Tibial nerve (tissue), 4 donors: ENCODE measurements at places on chromosomes 16 and 17. TPM values are rescaled to one million over a fixed set of nuclear protein-coding genes. Genes with fewer than 3 reads are reported as not detected.

- no peak for DNase-seq
- no peaks in the 10 kb centered on the region for H3K27me3 ChIP-seq
- no peak overlapping the region for H3K4me3 ChIP-seq
These were observed 20.5 kb downstream of the ST3GAL2 start for GRCh38 chr16:70418274-70418992.

DNA sequence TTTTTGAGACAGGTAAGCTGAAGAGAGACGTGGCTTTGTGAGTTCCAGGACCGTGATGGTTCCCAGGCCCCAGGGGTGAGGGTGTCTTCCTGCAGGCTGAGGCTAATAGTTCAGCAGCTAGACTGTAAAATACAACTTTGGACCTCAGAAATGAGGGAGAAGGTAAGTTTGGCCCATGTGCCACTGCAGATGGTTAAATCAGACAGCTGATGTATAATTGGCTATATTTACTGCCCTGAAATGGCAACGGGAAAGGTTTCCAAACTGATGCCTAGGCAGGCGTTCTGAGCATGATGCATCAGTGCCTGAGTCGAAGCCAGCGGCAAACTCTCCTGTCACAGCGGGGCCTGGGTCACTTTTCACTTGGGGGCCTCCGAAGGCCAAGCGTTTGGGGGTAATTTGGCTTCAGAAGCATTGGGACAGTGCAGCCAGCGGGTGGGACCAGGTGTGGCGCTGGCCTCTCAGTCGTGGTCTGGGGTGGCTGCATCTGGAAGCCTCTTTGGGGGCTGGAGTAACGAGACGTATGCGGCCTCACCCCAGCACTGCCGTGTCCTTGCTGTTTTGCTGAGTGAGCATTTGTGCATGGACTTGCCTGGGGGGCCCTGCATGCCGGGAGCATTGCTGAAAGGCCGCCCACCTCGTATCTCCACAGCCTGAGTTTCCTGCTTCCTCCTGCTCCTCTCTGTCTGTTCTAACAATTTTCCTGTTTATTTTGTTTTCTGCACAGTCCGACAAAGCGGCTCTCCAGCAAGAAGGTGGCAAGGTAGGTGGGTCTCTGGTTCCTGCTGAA lies 31.2 kb upstream of the CAPN15 start:
- no peak overlapping the region for H3K4me3 ChIP-seq
- H3K27ac ChIP-seq, result no peak overlapping the region
- H3K36me3 ChIP-seq, result no peaks in the 10 kb centered on the region
- DNase-seq, result no peak
- H3K27me3 ChIP-seq, result no peaks in the 10 kb centered on the region

Gene CDH3
- 1.3 TPM for total RNA-seq

- peaks cover 28% of the 10 kb centered on the region for H3K4me1 ChIP-seq
- no peaks in the 10 kb centered on the region for H3K27me3 ChIP-seq
- peak overlapping the region; percentile 63 for H3K4me3 ChIP-seq
- H3K36me3 ChIP-seq, result no peaks in the 10 kb centered on the region
These were observed 634 bp downstream of the KANSL1 start for GRCh38 chr17:46192439-46193150.

- H3K27ac ChIP-seq, result no peak overlapping the region
- no peak for DNase-seq
- no peak overlapping the region for H3K4me3 ChIP-seq
- no peaks in the 10 kb centered on the region for H3K27me3 ChIP-seq
- H3K4me1 ChIP-seq, result no peaks in the 10 kb centered on the region
These were observed 487.2 kb downstream of the XYLT1 start for GRCh38 chr16:16983582-16983981.

Gene LUC7L
- total RNA-seq, result 109 TPM

Gene CDR2L
- 13.7 TPM for total RNA-seq

DNA sequence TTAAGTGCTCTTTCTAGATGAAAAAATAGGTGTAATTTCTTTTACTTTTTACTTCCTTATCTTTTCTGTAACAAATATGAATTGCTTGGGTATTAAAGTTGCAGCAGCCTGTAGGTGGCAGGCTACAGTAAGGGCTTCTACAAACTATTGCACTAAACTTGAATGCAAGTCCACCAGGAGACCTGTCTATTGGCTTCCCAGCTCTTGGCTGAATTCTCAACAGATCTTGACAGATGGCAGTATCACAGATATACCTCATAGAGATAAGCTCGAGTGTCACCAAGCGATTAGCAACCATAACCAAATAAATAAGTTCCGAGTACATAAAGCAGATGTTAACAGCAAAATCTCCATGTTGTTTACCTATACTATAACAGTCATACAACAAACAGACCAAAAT lies 5.9 kb downstream of the BBS2 start:
- peaks cover 14% of the 10 kb centered on the region for H3K4me1 ChIP-seq
- no peak for DNase-seq
- peaks cover 3% of the 10 kb centered on the region for H3K36me3 ChIP-seq
- peak overlapping the region; percentile 98 for H3K27ac ChIP-seq
- H3K4me3 ChIP-seq, result no peak overlapping the region
- H3K27me3 ChIP-seq, result no peaks in the 10 kb centered on the region

GRCh38 chr16:87409153-87409552 lies 17.0 kb downstream of the MAP1LC3B start:
- H3K4me3 ChIP-seq, result no peak overlapping the region

Gene XAF1
- 41.0 TPM for total RNA-seq

Gene ETV4
- 1.5 TPM for total RNA-seq

Gene GNAO1
- 7.0 TPM for total RNA-seq

- no peak overlapping the region for H3K4me3 ChIP-seq
- peaks cover 16% of the 10 kb centered on the region for H3K4me1 ChIP-seq
- no peaks in the 10 kb centered on the region for H3K36me3 ChIP-seq
- no peak for DNase-seq
- H3K27me3 ChIP-seq, result no peaks in the 10 kb centered on the region
- H3K27ac ChIP-seq, result no peak overlapping the region
These were observed 59.4 kb downstream of the NUP93 start for GRCh38 chr16:56789360-56789759.

Gene KRTAP3-1
- total RNA-seq, result not detected

- no peak for DNase-seq
- no peaks in the 10 kb centered on the region for H3K36me3 ChIP-seq
- no peak overlapping the region for H3K27ac ChIP-seq
- no peak overlapping the region for H3K4me3 ChIP-seq
These were observed 90.0 kb upstream of the TBX2 start for GRCh38 chr17:61309362-61310256.

DNA sequence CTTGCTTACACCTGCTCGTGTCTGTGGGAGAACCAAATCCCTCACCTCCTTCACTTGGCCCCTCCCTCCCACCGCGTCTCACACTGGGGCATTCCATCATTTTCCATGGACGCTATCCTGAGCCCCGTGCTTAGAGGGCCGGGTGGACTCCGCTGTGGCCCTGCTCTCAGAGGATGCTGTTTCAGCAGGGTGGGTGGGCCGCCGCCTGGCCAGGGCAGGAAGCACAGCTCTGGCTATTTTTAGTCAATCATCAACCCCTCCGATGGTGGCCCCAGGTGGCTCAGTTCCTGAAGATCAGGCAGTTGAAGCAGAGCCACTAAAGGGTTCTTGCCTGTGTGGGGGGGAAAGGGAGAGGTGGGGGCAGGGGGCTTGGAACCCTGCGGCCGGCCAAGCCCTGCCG lies 230.3 kb downstream of the ENGASE start:
- DNase-seq, result no peak
- peaks cover 22% of the 10 kb centered on the region for H3K4me1 ChIP-seq
- H3K27me3 ChIP-seq, result peaks cover 37% of the 10 kb centered on the region
- H3K27ac ChIP-seq, result no peak overlapping the region

Gene GPR179
- total RNA-seq, result 0.78 TPM

GRCh38 chr17:50542795-50543774 lies 3.9 kb upstream of the SPATA20 start:
- H3K4me3 ChIP-seq, result peak overlapping the region; percentile 76
- H3K36me3 ChIP-seq, result no peaks in the 10 kb centered on the region
- no peaks in the 10 kb centered on the region for H3K27me3 ChIP-seq
- H3K4me1 ChIP-seq, result peaks cover 26% of the 10 kb centered on the region
- peak overlapping the region; percentile 80 for H3K27ac ChIP-seq
- DNase-seq, result no peak

DNA sequence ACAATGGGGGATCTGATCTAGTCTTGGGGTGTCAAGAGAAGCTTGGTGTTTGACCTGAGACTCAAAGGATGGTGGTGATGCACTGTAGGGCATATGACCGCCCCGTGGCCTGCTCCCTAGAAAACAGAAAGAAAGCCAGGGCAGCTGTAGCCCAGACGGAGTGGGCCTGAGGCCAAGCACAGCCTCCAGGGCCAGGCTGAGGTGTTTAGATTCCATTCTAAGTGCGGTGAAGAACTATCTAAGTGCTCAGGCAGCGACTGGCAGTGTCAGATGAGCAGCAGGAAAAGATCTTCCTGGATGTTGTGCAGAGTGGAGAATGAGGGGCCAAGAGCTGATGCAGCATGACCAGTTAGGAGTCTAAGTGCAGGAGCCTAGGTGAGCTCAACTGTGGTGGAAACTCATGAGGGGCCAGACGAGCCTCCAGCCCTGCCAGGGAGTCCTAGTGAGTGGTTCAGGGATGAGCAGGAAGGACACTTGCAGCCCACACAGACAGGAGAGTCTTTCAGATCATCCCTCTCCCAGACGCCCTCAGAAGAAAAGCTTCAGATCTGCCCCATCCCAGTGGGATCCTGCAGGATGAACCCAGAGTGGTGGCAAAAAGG lies 314.2 kb upstream of the CCL2 start:
- H3K4me1 ChIP-seq, result no peaks in the 10 kb centered on the region
- no peak for DNase-seq
- H3K27ac ChIP-seq, result no peak overlapping the region
- H3K4me3 ChIP-seq, result no peak overlapping the region
- H3K36me3 ChIP-seq, result no peaks in the 10 kb centered on the region

- H3K36me3 ChIP-seq, result no peaks in the 10 kb centered on the region
- H3K27ac ChIP-seq, result no peak overlapping the region
- no peaks in the 10 kb centered on the region for H3K4me1 ChIP-seq
- no peaks in the 10 kb centered on the region for H3K27me3 ChIP-seq
These were observed 25.0 kb downstream of the FAM20A start for GRCh38 chr17:68576137-68576536.

DNA sequence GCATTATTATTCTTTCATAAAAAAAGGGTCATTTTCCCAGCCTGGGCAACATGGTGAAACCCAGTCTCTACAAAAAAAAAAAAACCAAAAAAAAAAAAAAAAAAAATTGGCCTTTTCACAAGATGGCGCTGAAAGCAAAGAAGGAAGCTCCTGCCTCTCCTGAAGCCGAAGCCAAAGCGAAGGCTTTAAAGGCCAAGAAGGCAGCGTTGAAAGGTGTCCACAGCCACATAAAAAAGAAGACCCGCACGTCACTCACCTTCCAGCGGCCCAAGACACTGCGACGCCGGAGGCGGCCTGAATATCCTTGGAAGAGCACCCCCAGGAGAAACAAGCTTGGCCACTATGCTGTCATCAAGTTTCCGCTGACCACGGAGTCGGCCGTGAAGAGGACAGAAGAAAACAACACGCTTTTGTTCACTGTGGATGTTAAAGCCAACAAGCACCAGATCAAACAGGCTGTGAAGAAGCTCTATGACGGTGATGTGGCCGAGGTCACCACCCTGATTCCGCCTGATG lies 4.9 kb upstream of the PGAP6 start:
- no peaks in the 10 kb centered on the region for H3K27me3 ChIP-seq
- H3K4me1 ChIP-seq, result peaks cover 20% of the 10 kb centered on the region
- H3K4me3 ChIP-seq, result no peak overlapping the region
- no peak for DNase-seq
- H3K27ac ChIP-seq, result no peak overlapping the region

Gene KIF2B
- total RNA-seq, result not detected

- no peak overlapping the region for H3K27ac ChIP-seq
- no peaks in the 10 kb centered on the region for H3K36me3 ChIP-seq
- no peak for DNase-seq
- H3K4me3 ChIP-seq, result no peak overlapping the region
- H3K27me3 ChIP-seq, result no peaks in the 10 kb centered on the region
- no peaks in the 10 kb centered on the region for H3K4me1 ChIP-seq
These were observed 30.3 kb upstream of the TOX3 start for GRCh38 chr16:52577130-52577706.

DNA sequence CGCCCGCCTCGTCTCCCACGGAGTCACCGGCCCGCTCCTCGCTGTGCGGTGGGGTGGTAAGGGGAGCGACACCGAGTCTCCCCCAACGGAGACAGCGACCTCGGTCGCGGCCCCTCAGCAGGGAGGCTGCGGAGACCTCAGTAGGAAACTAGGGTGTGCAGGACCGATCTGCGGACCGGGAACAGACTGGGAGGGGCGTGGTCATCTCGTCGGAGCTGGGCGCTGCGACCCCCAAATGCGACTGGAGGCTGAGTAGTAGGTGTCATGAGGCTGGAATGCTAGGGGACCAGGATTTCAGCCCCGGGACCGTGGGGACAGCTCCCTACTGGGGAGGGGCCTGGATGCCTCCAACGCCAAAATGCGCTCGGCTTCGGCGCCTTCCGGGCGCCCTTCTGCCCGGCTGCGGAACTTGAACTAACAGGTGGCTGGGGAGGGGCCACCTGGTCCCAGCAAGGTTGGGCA lies 1.3 kb downstream of the CACNG4 start:
- peaks cover 87% of the 10 kb centered on the region for H3K27me3 ChIP-seq
- H3K4me1 ChIP-seq, result peaks cover 28% of the 10 kb centered on the region
- no peak for DNase-seq
- no peak overlapping the region for H3K27ac ChIP-seq

- H3K27ac ChIP-seq, result no peak overlapping the region
- no peak overlapping the region for H3K4me3 ChIP-seq
- peaks cover 13% of the 10 kb centered on the region for H3K4me1 ChIP-seq
- DNase-seq, result no peak
These were observed 181.2 kb downstream of the NTN1 start for GRCh38 chr17:9202532-9202931.

Gene HAS3
- 3.3 TPM for total RNA-seq

- DNase-seq, result no peak
- no peak overlapping the region for H3K4me3 ChIP-seq
- H3K27ac ChIP-seq, result peak overlapping the region; percentile 58
- no peaks in the 10 kb centered on the region for H3K27me3 ChIP-seq
- peaks cover 29% of the 10 kb centered on the region for H3K4me1 ChIP-seq
These were observed 7.9 kb downstream of the PLLP start for GRCh38 chr16:57276596-57276995.

Gene RANBP10
- 19.5 TPM for total RNA-seq

DNA sequence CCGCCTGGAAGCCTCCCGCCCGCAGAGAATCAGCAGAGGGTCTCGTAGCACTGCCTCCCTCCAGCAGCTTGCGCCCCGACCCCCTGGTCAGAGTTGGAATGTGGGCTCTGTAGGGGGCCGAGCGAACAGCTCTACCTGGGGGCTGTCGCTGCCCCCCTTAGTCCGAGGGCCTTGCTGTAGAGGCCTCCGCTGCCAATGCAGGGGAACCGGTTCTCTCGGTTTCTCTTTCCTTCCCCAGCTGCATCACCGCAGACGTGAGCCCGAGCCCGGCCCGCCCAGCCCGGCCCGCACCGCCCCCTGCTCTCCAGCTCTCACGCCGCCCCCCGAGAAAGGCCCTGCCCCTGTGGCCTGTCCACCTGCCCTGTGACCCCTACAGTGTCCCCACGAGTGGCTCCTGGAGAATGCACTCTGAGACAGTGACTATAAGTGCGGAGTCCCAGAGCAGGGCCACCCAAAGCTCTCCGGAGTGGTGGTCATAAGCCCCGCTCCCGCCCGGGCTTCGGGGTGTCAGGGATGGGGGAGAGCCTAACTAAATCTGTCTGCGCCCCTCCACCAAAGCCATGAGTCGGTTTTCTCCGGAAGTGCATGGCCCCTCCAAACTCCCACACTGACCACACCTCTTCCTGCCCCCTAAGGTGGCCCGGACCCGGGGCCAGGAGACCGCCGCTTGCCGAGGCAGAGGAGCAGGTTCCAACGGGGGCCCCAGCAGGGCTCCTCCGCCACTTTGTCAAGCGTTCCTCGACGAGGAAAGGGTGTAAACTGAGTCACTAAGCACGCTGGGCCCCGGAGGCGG lies 1.7 kb downstream of the ARHGAP27 start:
- peak overlapping the region; percentile 32 for H3K27ac ChIP-seq
- no peak for DNase-seq
- H3K27me3 ChIP-seq, result peaks cover 53% of the 10 kb centered on the region
- H3K4me1 ChIP-seq, result peaks cover 57% of the 10 kb centered on the region
- peaks cover 25% of the 10 kb centered on the region for H3K36me3 ChIP-seq

Gene KRTAP4-9
- not detected for total RNA-seq
